Small intestine (tissue), 16 donors: ENCODE measurements at places on chromosomes 2 and 18. TPM values are rescaled to one million over a fixed set of nuclear protein-coding genes. Genes with fewer than 3 reads are reported as not detected.

DNA sequence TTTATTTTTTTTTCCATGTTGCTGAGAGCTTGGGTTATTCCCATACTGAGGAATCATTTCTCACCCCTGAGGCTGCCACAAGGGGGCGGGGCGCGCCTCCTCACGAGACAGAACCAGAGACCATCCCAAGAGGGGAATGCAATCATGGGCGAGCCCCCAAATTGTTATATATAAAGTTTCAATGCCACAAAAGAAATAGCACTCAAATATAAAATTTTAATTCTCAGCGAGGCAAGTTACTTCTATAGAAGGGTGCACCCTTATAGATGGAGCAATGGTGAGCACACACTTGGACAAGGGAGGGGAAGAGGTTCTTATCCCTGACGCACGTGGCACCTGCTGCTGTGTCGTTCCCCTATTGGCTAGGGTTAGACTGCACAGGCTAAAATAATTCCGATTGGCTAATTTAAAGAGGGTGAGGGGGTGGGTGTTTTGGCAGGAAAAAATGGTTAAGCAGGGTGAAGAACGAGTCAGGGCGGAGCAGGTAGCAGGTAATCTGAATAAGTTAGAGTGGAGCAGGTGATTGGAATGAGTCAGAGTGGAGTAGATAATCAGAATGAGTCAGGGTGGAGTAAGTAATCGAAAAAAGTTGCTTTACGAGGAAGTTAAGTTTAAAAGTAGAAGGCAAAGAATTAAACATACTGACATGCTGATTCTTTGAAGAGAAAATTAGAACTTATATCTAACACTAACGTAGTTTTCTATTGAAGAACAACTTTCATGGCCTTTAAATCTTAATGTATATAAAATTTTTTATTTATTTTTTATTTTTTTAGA lies 177.5 kb downstream of the MTCL1 start:
- no peak for DNase-seq

GRCh38 chr2:5290900-5291546 lies 401.2 kb upstream of the SOX11 start:
- no peak for DNase-seq

Gene PHOSPHO2
- polyA plus RNA-seq, result 3.8 TPM

DNA sequence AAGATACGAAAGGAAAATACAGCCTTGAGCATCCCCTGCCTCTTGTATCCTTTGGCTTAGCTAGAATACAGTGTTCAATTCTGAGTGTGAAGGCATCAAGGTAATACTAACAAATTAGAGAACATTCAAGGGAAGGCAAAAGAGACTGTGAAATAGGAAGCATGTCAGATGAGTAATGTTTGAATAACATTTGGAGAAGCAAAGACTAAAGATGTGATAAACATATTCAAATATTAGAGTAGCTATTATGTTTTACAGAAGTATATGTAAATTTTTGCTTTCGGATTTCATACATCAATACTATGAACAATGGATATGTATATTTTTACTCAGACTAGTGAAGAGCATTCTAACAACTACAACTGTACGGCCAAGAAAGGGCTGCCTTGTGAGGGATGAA lies 161.7 kb upstream of the FN1 start:
- DNase-seq, result no peak

Gene ANTXR1
- 0.22 TPM for polyA plus RNA-seq

GRCh38 chr2:130303169-130303568 lies 39.5 kb upstream of the IMP4 start:
- DNase-seq, result no peak

DNA sequence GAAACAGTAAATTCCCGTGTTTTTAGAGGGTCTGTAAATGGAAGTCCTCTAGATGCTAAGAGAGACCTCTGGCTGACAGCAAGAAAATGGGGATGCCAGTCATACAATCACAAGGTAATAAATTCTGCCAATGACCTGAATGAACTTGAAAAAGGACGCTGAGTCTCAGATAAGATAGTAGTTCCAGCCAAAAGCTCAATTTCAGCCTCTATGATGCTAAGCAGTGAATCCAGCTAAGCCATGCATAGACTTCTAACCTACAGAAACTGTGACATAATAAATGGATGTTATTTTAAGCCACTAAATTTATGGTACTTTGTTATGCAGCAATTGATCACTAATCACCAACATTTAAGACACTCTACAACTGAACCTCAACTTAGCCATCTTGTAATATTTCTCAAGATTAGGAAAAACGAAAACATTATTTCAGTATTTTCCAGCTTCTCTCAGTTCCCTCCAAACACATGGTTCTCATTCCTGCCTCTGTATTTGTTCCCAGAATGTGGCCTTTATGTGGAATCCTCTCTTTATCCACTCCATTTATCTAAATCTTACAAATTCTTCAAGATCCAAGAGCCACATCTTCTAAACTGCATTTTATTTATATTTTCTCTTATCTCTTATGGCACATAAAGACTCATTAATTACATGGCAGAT lies 331.1 kb downstream of the GULP1 start:
- DNase-seq, result no peak

Gene CAPG
- 82.3 TPM for polyA plus RNA-seq

- DNase-seq, result no peak
Measured at GRCh38 chr2:23489471-23490322, 104.7 kb downstream of the KLHL29 start.

DNA sequence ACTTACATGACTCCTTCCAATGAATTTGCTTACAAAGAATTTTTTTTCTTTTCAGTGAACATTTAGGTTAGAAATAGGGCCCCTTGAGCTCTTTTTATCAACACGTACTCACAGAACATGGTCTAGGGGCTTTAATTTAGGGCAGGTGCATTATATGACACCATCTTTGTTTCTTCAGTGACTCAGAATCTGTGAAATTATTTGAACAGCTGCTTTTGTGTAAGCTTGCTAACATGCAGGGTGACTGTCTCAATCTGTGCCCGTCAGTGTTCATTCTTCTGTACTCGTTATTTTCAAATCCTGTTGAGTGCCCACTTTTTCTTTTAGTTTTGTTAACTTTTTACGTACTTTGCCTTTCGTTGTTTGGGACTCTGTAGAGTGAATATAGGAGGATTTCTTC lies 52.8 kb upstream of the CABYR start:
- DNase-seq, result no peak
